ENCODE measurements at places on chromosomes 13 and 19. TPM values are rescaled to one million over a fixed set of nuclear protein-coding genes. Genes with fewer than 3 reads are reported as not detected.

Gene SMIM24
- 553 TPM for polyA plus RNA-seq

Gene VSIG10L
- 3.8 TPM for polyA plus RNA-seq

GRCh38 chr19:38076337-38076736 is 147.7 kb downstream of the DPF1 start:
- DNase-seq: no peak

DNA sequence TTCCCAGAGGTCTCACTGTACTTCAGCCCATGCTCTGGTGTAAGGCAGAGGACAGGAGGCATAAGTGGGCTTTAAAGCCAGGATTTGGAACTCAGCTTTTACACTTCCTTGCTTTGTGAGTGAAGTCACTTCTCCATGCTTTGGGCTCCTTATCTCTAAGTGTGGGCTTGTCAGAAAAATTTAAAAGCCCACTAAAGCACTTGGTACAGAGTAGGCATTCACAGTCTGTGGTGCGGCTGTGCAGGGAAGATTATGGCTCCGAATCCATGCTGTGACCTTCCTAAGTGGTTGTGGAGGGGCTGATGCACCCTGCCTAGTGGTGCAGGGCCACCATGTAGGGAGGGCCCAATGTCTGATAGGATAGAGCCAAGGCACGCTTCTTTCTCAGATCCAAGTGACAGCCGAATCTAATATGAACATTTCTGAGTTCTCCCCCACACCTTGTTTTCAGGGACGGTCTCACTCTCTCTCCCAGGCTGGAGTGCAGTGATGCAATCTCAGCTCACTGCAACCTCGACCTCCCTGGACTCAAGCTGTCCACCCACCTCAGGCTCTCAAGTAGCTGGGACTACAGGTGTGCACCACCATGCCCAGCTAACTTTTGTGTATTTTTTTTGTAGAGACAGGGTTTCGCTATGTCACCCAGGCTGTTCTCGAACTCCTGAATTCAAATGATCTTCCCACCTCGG is 6.9 kb downstream of the TIMM29 start:
- DNase-seq: no peak

DNA sequence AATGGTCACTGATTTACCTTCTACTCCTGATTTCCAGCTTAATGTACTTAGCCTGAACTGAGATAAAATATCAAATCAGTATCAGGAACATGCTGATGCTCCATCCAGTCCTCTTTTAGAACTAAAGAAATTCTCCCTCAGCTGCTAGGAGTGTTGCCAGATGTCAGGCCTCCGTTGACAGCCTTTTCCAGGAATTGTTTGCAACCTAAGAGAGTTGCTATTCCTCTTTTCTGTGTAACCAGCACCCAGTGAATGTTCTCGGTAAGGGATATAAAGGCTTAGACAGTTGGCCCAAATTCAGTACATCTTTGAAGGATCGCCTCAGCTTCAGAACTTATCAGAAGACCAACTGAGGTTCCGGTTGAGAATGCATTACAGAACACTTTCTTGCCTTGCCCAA is 559.0 kb downstream of the PCDH17 start:
- DNase-seq: no peak

- DNase-seq: no peak
Observed at GRCh38 chr19:4066682-4067395, at the start of gene ZBTB7A. ZBTB7A (minus strand) TSS chr19:4066899; CDS start chr19:4055232, 11,667 bp downstream.

DNA sequence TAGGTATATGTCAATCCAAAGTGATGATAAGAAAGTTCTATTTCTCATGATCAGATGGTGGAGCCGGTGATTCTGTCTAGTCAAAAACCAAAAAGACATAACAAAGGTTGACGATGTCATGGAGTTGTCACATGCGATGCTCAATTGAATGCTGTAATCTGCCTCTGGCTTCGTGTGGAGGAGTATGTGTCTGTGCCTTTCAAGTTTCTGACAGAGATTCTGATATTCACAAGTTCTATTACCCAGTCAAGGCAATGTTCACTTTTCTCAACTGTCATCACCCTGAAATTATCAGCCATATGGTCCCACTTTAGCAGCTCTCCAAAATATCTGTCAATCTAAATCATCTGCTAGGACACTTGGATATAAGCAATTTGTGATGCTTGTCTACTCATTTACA is 367.6 kb upstream of the PRR20A start:
- DNase-seq: no peak

GRCh38 chr13:67343777-67344176 is 113.6 kb upstream of the PCDH9 start:
- peak; percentile 4 for DNase-seq

- no peak for DNase-seq
Observed at GRCh38 chr13:60331249-60332012, 65.6 kb upstream of the TDRD3 start.

GRCh38 chr13:73851104-73851503 is 283.1 kb downstream of the KLF12 start:
- DNase-seq: no peak

DNA sequence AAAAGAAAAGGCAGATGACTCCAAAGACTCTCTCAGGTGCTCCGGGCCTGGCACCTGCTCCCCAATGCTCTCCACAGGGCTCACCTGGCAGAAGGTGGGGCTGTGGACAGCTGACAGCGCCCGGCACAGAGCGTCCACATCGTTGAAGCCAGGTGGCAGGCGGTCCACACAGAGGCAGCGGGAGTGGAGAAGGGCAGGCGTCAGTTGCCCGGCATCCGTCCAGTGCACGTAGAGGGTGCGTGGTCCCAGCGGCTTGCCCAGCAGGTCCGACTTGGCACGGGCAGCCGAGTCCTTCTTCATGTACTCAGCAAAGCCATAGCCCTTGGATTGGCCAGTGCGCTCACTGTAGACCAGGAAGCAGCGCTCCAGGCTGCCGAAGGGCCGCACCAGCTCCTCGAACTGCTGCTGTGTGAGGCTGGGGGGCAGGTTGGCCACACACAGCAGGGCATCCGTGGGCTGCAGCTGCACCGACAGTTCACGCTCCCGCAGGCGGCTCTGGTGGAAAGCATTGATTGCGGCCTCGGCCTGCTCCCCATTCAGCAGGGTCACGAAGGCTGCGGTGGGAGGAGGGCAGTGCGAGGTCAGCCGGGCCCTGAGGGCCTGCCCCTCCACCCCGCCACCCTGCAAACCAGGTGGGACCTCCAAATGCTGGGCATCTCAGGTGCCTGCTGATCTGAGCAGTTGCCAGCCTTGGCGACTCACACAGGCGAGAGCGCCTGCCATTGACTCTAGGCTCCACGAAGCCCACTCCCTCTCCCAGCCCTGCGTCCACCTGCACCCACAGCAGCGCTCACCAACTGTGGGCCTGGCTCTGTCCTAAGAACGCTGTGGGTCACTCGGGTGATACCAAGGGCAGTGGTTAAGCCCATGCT is 4.5 kb downstream of the RAVER1 start:
- DNase-seq: no peak

DNA sequence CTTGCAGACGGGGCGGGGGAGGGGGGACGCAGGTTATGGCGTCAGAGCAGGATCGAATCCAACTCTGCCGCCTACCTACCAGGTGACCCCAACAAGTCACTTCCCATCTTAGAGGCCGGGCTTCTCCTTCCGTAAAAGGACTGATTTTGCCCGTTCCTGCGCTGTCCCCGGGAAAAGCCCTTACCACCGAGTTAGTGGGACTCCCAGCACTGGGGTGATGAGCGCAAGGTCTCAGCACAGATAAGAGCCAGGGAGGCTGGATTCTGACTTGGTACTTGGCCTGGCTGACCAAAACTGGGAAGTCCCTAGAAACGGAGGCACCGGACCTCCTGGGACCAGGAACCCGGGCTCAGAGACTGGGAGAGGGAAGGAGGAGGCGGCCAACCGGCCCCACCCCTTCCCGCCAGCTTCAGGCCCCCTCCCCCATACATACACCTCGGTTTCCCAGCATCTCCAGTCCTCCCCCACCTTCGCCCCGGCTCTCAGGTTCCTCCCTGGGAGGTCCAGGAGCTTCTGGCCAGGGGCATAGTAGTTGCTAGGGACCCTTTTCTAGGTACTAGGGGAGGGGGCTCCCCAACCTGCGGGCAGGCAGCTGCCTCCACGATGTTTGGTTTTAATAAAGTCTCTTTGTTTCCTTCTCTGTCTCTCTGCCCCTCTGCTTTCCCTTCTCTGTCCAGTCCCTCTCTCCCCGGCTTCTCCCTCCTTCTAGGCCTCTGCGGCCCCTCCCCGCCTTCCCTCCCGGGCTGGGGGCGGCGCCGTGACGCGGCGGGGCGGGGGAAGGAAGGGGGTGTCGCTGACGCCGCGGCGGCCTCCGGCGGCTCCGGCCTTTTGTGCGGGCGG is at the start of gene GRAMD1A:
GRAMD1A (plus strand) TSS at position 826 of the 840 bp plus-strand sequence. CDS start 156 bp downstream, outside the sequence.
- DNase-seq: peak; percentile 84
